ENCODE measurements at places on chromosomes 7 and 10.

- DNase-seq = no peak
These were observed 22.6 kb upstream of the VDAC2 start for GRCh38 chr10:75187961-75188426.

DNA sequence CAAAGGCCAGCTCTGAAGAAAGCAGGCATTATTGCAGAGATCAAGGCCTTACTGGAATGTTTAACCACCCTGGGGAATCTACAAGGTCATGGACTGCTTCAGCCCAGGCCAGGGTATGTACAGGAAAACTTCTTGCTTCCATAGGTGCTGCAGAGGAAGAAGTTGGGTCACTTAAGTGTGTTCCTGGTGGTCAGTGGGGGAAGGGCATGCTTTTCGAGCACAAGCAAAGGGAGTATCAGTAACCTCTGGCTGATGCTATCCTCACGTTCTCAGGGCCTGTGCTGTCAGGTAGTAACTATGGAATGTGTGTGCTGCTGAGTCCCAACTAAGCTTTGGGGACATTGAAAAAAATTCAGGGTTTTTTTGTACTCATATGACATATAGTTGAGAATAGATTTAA is 234.0 kb upstream of the SP4 start:
- DNase-seq = no peak

GRCh38 chr7:5634107-5634950 is 147.1 kb downstream of the RNF216 start:
- DNase-seq = no peak

- DNase-seq = no peak
These were observed 156.6 kb upstream of the TRIM24 start for GRCh38 chr7:138303230-138304070.

- no peak for DNase-seq
These were observed 706.6 kb downstream of the INHBA start for GRCh38 chr7:40996233-40996677.

GRCh38 chr7:95476904-95477594 is 8.7 kb upstream of the ASB4 start:
- peak; percentile 71 for DNase-seq

GRCh38 chr7:134742688-134743350 is 36.6 kb upstream of the CALD1 start:
- no peak for DNase-seq

GRCh38 chr10:130336617-130337304 is 200.6 kb downstream of the GLRX3 start:
- no peak for DNase-seq

DNA sequence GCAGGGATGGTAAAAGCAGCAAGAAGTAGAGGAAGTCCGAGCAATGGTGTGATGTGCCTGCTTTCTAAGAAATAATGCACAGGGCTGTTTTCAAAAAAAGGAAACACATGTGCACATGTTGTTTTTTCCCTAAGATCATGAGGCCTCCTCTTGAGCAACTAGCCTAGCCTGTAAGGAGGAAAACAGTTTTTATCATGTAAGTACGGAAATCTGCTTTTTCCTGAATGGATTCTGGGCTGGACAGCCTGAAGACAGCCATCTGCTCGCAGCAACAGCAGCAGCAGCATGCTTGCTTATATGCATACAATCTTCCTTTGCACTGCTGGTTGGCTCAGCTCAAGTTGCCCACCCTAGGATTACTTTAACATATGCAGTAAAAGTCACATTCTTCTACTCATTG is 87.1 kb downstream of the HIBADH start:
- DNase-seq = no peak

DNA sequence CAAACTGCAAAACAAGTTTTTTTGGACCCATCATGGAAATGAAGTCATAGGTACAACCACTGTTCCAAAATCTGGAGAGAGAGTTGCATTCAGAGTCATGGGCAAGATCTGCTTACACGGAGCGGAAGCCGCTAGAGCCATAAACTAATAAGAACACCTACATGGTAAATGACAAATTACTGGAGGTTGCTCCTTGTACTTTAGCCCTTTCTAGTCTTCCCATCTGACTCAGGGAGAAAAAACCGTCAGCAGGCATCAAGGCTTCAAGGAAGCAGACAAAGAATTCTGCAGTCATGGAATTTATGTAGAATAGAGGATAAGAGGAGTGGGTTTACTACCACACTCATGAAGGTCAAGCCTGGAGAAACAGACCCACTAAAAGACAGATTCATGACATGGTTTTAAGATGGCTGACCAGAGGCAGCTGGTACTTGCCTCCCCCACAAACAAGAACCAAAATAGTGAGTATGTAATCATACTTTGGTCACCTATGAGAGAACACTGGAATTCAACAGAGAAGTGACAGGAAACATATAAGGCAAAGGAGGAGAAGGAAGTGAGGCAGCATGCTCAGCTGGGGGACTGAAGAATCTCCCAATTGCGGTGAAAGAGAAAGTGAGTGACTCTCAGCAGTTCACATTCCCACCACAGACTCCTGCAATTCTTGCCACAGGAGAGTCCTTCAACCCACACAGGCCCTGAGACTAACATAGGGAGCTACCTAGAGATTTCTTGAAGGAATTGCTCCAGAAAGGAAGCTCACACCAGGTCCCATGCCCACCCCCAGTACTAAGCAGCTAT is 42.4 kb upstream of the ASAH2 start:
- DNase-seq = no peak

GRCh38 chr7:99398891-99399445 is 9.4 kb downstream of the PDAP1 start:
- no peak for DNase-seq

GRCh38 chr7:129924602-129925001 is 28.2 kb downstream of the UBE2H start:
- DNase-seq = no peak

- no peak for DNase-seq
These were observed 33.9 kb downstream of the MALSU1 start for GRCh38 chr7:23332910-23333612.

DNA sequence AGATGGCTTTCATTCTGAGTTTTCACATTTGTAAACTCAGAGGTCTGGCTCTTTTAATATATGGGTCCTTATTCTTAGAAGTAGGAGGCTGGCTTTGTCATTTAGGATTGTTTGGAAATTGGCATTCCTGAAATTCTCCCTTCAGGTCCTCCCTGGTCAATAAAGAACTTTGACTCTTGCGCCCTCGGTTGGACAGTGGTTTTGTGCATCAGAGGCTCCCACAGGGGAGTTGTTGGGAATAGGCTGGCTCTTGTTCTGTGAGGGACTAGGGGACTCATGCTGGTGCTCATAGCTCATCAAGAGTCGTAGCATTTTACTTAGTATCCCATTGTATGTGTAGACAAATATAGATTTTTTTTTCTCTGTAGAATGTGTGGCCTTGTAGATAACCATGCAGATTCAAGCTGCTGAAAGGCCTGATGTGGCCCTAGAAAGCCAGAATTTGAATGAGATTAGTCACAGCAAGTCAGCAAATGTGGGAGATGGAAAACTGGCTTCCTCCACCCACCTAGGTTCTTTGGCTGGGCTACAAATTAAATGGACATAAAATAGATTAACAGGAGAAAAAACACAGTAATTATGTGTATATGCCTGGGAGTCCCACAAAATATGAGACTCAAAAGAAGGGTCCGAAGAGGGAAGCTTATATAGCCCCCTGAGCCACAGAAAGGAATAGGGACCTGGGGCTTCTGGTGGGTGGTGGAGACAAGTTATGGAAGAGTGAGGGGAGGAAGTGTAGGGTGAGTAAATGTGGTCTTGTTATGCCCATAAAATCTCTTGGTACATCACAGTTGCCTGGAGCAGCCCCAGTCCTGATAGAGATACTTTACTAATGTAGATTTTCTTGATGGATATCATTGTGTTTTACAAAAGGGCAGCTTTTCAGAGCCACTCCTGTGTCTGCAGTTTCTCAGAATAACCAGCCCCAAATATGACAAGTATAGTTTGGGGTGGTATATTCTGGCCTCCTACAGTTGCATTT is 94.6 kb upstream of the BTBD16 start:
- no peak for DNase-seq

DNA sequence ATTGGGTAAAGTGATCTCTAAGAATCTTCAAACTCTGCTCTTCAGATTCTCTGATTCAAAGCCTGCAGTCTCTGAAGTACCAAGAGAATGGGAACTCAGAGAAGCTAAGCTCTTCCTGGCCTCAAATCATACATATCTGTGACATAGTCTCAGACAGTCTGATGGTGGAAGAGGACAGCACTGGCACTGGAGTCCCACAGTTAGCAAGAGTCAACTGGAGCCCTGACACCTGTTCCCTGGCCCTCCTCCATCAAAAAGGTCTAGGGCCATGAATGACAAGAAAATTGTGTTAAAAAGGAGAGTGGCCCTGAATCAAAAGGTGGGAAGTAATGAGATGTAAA is 37.7 kb downstream of the PRSS2 start:
- DNase-seq = no peak

GRCh38 chr7:105911961-105912575 is 35.7 kb upstream of the ATXN7L1 start:
- DNase-seq = no peak

- no peak for DNase-seq
These were observed 78.7 kb downstream of the GATA3 start for GRCh38 chr10:8133146-8133545.

- DNase-seq = no peak
These were observed 93.3 kb upstream of the PFKP start for GRCh38 chr10:2974083-2974482.

- DNase-seq = no peak
These were observed 80.8 kb downstream of the PTPRE start for GRCh38 chr10:127987467-127988380.

DNA sequence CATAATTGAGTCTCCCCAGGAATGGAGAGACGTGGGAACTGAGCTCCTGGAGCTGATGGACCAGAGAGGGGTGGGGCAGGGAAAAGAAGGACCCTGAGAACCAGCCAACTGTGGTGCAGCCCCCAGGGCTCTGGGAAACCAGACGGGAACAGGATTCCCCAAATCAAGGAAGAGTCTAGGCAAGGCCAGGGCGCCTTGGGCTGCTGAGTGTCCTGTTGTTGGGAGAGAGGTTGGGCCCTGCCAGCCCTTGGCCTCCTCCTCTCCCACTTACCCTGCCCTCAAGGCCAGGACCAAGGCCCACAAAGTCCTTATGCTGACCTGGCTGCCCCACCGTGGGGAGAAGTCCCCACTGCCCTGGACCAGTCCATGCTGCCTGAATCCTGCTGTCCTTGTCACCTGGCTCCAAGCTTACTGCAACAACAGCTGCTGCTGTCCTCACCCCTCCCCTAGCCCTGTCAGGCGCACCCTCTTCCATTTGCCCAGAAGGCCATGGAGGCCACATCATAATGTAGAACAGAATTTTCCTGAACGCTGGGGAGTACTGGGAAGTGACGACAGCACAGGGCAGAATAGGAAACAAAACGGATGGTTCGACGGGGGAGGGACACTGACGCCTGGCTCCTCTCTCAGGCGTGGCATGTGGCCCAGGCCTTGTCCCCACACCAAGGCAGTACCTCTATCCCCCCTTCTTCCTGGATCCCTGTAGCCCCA is 132.9 kb upstream of the ZMIZ1 start:
- DNase-seq = no peak

DNA sequence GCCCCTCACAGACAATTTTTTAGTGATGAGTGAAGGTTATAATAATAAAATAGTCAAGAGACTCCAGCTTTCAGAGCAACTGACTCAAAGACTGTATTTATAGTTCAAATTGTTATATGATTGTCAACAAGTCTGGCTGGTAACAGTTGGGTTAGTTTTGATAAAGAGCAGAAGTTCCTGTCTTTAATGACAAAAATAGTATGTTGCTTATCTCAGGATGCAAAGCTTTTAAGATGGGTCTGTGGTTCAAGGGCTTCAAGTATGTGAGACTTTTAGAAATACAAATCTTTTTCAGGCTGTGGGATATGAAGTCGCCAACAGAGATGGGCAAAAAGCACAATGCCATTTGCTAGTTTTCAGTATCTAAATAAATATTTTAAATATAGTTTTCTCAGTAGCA is 118.4 kb downstream of the ABCA13 start:
- DNase-seq = no peak

GRCh38 chr10:47349941-47350371 is 1.8 kb downstream of the RBP3 start:
- DNase-seq = no peak

DNA sequence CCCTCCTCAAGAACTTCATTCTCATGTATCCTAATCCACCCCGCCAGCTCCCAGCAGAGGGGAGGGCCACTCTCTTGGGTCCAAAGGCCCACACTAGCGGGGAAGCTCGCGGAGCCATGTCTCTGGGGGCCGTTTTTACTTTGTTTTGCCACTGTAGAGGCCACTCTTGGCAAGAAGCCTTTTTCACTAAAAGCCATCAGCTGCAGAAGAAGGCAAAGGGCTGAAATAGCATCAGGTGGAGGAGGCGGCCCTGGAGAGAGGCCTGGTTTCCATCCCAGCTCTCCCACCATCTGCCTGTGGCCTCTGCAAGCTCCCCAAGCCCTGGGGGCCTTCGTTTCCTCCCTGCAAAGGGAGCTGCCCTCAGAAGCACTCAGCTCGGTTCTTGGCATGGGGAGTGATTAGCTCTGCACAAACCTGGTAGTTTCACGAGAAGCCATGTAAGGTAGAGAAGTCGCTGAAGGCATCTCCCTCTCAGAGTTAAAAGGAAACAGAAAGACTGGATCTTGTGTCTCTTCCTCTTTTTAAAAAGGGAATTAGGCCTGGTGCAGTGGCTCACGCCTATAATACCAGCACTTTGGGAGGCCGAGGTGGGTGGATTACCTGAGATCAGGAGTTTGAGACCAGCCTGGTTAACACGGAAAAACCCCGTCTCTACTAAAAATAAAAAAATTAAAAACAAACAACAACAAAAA is 70.3 kb downstream of the PARP12 start:
- DNase-seq = no peak

- DNase-seq = no peak
These were observed 10.9 kb downstream of the SUFU start for GRCh38 chr10:102514487-102515311.

- no peak for DNase-seq
These were observed 69.0 kb upstream of the WNT16 start for GRCh38 chr7:121259826-121260225.

- no peak for DNase-seq
These were observed 135.4 kb upstream of the NAMPT start for GRCh38 chr7:106420210-106420609.

DNA sequence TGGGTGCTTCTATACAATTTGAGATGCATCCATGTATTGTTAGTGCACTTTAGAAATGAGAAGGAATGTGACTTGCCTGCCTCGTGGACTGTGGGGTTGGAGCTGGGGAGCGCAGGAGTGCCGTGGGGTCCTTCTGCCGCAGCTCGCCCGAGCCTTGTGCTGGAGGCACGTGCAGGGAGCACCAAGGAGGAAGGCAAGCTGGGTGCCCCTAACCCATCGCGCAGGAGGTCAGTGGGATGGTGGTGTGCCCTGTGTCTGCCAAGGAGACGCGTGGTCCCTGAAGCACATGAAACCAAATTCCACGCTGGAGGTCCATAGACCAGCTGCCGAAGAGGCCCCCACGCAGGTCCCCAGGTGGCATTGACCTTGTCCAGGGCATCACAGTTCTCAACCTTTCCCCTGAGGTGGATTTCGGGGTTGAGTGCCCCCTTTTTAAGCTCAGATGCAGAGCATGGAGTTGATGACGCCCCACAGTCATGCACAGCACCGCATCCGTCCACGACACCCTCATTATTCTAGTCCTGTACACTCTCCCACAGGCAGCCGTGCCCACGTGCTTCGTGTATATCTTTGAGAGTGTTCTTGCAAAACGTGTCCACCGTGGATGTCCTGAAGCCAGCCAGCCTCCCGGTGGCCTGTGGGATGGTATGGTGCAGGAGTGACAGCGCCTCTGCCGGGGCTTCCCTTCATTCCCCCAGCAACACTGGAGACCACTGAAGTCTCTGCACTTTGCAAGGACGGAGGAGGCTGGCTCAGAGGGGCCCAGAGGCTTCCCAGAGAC is 35.5 kb downstream of the FKBP6 start:
- DNase-seq = no peak

- DNase-seq = no peak
These were observed 73.2 kb upstream of the GTF2I start for GRCh38 chr7:74584160-74584954.

GRCh38 chr7:158394936-158395335 is 192.7 kb downstream of the PTPRN2 start:
- DNase-seq = no peak
